Ureter (tissue), 1 donor: ENCODE measurements at places on chromosomes 3 and 15. TPM values are rescaled to one million over a fixed set of nuclear protein-coding genes. Genes with fewer than 3 reads are reported as not detected.

GRCh38 chr15:45456212-45457106 is 66.1 kb downstream of the SLC30A4 start:
- DNase-seq = peak; percentile 64

DNA sequence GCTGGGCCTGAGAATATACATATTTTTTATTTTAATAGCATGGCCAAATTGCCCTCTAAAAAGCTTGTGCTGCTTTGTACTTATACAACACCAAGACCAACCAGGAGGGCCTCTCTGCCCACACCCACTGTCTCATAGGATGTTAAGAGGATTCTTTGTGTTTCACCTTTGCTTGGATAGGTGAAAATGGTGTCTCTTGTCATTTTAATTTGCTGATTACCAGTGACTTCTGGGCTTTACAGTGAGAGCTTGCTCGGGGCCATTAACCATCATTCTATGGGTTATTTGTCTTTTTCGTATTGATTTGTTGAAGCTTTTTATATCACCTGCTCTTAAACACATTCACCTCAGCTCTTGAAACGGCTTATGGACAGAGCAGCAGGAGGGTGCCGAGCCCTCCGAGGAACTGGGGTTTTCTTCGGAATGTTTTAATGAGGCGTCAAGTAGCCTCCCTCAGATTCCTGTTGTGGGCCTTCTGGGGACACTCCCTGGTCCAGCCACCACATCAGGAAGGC is 10.5 kb downstream of the PTH1R start:
- no peak for DNase-seq

DNA sequence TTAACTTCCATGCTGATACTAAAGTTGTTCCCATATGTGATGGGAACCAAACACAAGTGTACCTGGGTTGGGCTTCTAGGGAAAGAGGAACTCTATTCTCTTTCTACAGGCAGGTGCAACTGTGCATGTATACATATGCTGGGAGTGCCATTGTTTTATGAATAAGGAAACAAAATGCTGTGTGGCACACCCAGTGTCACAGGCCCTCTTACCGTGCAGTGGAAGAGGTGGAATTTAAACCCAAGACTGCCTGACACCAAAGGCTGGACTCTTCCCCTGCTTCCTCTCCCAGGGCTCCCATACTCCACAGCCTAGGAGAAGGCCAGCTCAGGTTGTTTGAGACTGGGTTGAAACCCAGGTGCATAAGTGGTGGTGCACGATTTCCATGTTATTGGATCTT is 1.9 kb upstream of the FETUB start:
- DNase-seq = no peak

DNA sequence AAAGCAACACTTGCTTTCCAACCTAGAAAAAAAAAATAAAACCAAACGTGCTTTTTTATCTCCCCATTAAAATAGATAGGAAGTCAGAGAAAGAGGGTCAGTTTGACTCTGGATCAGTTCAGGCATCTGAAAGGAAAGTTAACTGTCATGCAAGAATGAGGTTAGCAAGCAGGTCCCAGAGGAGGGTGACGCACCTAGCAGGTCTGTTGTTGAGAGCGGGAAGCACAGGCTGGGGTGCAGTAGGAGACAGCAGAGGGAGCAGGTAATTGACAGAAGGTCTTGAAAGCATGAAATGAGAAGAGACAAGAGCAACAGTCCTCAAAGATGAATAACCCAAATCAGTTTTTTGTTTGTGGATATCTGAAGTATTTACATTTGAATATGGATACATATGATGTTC is 82.5 kb downstream of the ANO10 start:
- DNase-seq = no peak

DNA sequence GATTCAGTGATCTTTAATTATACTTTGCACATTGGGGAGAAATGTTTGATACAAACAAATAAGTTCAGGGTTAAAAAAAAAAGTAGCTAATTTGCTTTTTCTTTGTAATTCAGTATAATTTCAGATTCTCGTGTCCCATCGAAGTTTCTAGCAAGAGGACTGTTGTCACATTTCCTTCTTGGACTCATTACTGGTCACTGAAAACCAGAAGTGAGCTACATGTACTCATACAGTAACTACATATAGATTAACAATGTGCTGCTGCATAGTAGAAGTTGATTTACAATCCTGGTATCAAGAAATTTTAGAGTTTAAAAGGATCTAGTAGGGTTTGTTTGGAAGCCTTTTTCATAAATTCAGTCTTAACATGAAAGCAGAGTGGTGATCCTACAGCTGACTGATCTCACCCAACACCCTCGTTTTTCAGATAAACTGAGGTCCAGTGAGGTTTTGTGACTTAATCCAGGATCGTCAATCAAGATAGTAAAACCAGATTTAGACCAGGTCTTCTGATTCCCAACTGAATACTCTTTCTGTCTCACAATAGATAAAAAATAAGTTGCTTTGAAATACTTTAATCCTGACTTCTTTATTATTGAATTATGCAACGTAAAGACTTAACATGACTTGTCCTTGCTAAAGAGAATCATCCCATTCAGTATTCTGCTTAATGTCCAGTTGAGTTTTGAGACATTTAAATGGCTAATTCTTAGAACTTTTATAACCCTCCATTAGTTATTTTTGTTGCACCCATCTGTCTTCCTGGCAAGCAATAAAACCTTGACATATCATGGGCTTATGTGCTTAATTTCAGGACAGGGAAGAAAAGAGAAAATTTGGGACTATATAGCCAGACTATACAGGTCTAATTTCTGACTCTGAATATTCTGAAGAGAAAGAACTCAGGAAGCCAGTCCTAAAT is 2.8 kb downstream of the SEC62 start:
- no peak for DNase-seq

DNA sequence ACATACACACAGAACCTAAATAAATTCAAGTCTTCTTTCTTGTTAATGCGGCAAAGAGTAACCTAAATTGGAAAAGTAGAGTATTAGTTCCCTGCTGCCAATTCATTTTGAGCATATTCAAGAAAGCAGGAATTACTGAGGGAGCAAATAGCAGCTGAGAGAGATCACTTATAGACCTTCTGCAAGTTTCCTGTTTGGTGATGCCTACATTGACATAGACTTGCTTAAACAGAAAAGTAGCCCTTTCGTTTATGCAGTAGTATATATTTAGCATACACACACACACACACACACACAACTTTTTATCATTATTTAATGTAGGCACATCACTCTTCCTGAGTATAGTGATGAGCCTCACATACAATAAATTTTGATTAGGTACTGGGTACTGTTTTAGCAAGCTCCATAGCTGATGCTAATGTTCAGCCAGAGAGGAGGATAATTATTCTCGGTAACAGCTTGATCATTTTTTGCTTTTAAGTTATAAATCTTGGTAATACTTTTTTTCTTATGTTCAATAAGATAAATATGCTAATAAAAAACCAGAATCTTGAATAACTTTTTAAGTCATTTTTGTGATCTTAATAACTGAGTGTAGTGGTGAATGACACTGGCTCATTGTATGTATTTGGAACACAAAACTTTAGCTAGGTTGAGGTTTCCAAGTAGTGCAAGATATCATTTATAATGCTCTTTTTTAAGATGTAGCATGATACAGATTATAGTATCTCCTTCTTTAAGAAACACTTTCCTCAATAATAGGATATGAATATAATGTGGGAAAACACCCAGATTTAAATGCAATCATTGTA is 174.7 kb downstream of the MBNL1 start:
- no peak for DNase-seq

The FETUB gene
- not detected for total RNA-seq
